GM04504 (cell line): ENCODE measurements at places on chromosomes 6 and 20.

- DNase-seq: peak; percentile 91
Measured at GRCh38 chr6:160030103-160030502, 61.2 kb downstream of the IGF2R start.

GRCh38 chr6:21284166-21284565 is 309.4 kb upstream of the SOX4 start:
- no peak for DNase-seq

DNA sequence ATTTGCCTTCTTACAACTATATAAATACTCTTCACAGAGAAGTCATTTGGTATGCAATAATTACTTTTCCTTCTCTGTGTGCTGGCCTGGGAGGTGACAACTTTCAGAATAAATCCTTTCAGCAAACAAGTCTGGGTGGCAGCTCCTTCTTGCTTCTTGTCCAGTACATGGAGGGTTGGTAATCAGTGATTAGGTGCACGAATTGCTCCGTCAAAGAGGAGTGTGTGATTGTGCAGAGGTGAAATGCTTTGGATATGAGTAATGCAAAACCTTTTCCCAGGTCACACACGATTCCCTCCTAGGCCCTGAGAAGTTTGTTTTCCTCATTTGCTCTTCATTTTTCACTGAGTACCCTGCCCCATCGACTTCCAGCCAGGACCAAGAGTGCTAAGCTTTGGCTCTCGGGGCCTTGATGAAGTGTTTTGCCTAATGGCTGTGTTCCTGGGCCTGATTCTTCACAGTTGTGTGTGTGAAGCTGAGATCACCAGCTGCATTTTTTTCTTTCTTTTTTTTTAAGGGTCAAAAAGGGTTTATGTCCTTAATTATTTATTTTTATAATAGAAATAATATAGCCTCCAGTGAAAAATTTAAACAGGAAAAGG is 216.5 kb downstream of the ZMYND8 start:
- DNase-seq: no peak

DNA sequence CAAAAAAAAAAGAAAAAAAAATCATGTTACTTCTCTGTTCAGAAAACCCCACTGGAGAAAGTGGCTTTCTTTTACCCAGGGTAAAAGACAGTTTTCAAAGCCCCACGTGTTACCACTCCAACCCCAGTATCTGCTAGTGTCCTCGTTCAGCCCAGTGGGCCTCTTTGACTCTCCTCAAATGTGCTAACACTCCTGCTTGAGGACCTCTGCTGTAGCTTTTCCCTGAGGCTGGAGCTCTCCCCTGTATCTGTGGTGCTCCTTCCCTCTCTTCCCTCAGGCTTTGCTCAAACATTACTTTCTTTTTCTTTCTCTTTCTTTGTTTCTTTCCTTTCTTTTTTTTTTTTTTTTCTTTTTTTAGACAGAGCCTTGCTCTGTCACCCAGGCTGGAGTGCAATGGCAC is 15.3 kb downstream of the SEC23B start:
- no peak for DNase-seq

- DNase-seq: no peak
Measured at GRCh38 chr6:145600299-145600698, 135.0 kb downstream of the EPM2A start.
